ENCODE measurements at places on chromosomes 4 and X.

- DNase-seq = peak; percentile 75
These were observed 213.1 kb upstream of the MID1 start for GRCh38 chrX:10833299-10834169.

DNA sequence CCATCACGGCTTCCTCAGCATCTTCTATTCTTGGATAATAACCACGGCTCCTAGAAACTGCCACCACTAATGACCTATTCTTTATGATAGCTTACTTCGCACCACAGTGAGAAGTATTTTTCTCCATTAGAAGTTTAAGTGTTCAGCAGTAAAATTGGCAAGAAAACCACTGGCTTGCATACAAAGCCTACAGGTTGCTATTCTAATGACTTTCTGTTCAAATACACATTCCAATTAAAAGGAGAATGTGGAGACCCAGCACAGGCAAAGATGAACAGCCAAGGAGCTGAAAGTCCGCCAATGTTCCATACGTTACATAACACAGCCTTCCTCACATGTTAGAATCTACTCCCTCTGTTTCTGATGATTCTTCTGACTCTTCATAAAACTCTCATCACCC, 875.0 kb upstream of the PRKX start:
- DNase-seq = no peak

DNA sequence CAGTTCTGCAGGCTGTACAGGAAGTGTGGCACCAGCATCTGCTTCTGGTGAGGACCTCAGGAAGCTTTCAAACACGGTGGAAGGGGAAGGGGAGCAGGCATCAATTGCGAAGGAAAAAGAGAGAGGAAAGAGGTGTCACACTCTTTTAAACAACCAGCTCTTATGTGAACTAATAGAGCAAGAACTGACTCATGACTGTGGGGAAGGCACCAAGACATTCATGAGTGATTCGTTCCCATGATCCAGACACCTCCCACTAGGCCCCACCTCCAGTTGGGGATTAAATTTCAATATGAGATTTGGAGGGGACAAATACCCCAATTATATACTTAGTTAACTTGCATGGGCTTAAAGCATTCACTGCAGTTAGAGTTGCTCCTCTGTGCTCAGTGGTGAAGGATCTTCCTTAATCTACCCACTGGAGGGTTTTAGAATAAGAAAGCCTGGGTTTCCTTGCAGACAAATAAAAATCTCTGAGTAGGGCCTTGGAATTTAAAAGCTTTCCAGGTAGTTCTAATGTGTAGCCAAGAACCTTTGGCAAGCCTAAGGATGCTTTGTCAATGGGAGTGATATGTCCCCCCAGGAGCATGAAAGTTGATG, 60.0 kb downstream of the SYNPO2 start:
- DNase-seq = no peak

DNA sequence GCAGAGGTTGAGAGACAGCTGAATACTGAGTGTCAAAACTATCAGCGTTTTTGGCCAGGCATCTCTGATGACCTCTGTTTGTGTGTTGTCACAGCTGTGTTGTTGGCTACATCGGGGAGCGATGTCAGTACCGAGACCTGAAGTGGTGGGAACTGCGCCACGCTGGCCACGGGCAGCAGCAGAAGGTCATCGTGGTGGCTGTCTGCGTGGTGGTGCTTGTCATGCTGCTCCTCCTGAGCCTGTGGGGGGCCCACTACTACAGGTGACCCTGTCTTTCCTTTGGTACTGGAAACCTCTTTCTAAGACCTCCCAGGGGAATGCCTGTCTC, 86.9 kb downstream of the EGF start:
- DNase-seq = no peak

DNA sequence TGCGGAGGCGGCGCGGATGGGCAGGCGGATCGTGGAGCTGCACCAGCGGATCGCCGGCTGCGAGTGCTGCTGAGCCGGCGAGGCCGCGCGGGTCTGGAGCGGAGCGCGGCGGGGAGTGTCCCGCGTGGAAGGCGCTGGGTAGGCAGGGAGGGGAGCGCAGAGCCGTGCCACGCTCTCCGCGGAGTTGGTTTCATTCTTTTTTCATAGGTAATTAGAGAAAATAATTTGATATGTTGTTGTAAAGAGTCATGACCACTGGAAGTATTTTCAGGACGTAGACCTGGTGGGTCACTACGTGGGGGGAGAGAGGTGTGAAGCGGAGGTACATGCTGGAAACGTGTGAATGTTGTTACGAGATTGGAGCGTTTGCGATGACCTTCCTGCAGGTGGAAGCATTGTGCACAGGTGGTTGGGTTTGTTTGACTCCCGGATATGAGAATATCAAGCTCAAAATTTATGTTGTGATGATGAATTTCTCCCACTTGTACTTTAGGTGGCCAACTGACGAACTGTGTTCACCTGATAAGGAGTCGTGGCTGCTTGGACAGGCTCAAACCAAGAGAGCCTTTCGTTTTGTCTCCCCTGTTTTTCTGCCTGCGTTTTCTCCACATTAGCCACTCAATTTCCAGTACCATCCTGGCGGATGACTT, 19.1 kb upstream of the S100P start:
- DNase-seq = peak; percentile 65

DNA sequence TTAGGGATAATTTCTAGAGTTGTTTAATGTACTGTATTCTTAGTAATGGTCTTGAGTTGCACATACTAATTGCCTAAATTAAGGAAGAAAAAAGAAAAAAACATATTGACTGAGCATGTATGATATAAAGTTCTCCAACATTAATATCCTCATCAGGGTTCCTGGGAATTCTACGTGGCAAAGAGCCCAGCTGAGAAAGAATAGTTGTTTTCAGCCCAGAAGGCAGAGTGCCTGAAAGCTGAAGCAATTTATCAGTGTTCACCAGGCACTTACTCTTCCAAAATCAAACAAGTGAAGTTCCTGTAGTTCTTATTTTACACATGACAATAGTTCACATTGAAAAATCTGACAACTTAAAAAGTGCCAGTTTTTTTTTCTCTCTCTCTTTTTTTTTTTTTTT, 27.7 kb downstream of the YIPF7 start:
- no peak for DNase-seq

DNA sequence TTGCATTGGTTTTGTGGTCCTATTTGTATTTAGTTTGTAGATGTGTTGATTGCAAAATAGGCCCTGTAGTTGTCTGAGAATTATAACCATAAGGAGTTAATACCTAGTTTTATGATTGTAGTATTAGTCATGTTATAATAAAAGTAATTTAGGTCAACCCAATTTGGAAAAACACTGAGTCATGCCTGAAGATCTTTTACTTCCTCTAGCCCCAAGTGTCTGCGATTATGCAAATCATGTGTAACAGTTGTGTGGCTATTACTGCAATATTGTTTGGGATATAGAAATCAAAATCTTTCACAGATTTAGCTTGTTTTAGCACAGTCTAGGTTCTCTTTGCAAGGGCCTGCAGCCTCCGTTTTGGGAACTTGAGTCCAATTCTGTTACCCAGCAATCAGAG, 12.6 kb downstream of the SRD5A3 start:
- DNase-seq = peak; percentile 19

DNA sequence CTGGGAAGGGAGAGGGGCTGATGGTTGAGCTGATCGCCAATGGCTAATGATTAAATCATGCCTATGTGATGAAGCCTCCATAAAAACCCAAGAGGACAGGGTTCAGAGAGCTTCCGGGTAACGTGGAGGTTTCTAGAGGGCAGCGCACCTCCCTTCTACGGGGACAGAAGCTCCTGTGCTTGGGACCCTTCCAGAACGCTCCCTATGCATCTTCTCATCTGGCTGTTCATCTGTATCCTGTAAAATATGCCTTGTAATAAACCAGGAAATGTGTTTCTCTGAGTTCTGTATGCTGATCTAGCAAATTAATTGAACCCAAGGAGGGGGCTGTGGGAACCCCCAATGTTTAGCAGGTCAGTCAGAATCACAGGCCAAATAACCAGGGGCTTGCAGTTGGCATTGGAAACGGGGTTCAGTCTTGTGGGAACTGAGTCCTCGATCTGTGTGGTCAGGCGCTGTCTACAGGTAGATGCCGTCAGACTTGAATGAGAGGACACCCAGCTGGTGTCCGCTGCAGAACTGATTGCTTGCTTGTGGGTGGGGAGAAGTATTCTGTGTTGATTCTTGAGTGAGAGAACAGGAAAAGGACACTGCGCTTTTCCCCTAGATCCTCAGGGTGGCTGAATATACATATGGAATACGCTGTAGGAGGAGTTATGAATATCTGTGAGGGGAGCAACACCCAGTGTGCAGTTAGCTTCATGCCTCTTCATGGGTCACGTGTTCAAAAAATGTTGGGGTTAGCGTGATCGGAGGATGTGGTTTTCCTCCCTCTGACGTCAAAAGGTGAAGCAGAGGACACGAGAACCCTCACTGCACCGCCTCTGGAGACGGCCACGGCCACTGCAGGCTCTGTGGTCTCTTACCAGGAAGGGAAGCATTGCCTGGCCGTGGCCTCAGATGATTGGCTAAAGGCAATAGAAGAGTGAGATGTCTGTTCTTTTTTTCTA, 29.2 kb downstream of the HTT-AS start:
- no peak for DNase-seq

DNA sequence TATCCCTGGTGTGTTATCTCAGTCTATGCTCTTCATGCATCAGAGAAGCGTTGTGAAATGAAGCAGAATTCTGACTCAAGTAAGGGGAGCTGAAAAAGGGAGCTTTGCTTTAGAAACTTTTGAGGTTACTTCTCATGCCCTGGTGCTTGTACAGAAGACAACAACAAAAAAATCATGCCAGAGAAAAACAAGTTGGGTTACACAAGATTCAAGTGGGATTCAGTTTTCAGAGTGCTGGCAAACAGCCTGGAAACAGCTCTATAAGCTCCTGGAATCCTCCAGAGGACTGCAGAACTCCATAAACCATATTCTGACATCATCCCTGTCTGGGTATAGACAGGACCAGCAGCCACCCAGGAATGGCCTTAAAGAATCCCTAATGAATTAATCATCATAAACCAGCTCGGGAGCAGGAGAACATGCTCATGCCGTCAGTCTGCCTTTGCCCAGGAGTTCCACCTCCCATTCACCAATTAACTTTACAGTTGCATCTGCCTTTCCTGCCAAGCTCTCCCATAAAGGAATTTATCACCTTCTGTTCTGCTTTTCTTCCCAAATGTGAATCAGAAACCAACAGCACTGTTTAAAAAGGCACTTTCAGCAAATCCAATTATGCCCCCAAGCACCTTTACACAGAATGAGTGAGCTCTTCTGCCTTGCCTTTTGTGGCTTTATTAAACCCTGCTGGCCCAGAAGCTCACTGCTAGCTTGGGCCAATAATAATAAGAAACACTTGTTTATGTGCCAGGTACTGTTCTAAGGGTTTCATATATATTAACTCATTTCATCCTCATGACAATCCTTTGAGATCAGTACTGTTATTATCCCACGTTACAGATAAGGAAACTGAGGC, 54.5 kb upstream of the FBXW7 start:
- peak; percentile 65 for DNase-seq

- peak; percentile 67 for DNase-seq
These were observed 1.7 kb upstream of the TMEM271 start for GRCh38 chr4:577499-578450.

- no peak for DNase-seq
These were observed 39.6 kb downstream of the NUDT11 start for GRCh38 chrX:51456814-51457213.

GRCh38 chr4:77466430-77466829, 139.2 kb upstream of the CXCL13 start:
- no peak for DNase-seq

- DNase-seq = no peak
These were observed 4.7 kb upstream of the PCDH18 start for GRCh38 chr4:137536789-137537561.
